Chondrocyte (in vitro differentiated cells): ENCODE measurements at places on chromosomes 7 and 10. TPM values are rescaled to one million over a fixed set of nuclear protein-coding genes. Genes with fewer than 3 reads are reported as not detected.

GRCh38 chr10:11724938-11725776, 17.0 kb upstream of the ECHDC3 start:
- peaks cover 9% of the 10 kb centered on the region for H3K27me3 ChIP-seq
- DNase-seq, result peak; percentile 15
- H3K27ac ChIP-seq, result no peak overlapping the region

BAMBI gene
- total RNA-seq, result 10.9 to 17.0 TPM (median 11.6 TPM) in 3 replicates

DNA sequence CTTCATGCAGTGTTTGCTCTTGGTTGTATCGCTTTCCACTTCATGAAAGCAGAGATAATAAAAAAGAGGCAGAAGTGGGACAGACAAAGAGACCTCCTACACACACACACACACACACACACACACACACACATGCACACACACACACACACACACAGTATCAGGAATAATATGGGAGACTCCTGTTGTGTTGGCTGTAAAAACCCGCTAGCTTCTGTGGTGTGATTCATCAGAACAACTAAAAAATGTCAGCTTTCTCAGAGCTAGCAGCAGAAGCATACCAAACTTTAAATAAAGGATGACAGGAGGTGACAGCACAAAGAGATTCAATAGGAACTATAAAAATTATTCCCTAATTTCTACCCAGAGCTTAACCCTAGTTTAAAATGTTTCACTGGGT, 148.2 kb upstream of the LRRTM3 start:
- H3K27ac ChIP-seq, result no peak overlapping the region
- H3K36me3 ChIP-seq, result no peaks in the 10 kb centered on the region
- H3K27me3 ChIP-seq, result no peaks in the 10 kb centered on the region
- no peak for DNase-seq
- H3K4me3 ChIP-seq, result no peak overlapping the region

DNA sequence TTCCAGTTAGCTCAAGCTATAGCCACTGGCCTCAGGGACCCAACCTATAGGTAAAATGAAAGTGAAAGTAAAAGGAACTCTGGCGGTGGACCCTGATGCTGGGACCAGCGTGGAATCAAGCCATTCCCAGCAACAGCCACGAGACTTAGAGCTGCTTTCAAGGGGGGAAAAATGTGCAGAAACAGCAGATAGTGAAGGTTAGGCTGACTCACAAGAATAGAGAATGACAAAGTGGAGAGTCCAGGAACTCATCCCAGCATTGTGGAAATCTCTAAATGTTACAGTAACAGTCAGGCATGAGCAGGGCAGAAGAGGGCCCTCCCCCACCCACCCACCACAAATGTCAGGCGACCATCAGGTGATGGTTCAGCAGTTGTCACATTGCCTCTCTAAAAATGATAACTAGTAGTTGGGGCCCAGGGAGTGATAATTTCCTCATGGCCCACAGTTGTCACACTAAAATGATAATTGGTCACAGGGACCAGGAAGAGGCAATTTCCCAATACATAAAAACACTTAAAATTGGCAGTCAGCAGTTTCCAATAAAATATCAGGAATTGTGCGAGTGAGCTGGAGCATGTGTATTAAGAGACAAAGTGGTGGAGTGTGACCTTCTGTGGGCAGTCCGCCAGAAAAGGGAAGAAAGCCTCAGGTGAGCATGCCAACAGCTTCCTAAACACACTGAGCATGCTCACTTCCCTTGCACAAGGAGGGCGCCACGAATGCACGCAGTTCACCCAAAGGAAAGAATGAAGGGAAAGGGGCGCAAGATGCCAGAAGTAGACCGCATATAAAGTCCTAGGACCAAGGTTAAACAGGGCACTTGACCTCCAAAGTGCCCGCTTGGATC, 129.8 kb upstream of the PPP1R3A start:
- H3K27me3 ChIP-seq, result no peaks in the 10 kb centered on the region
- H3K4me1 ChIP-seq, result peaks cover 8% of the 10 kb centered on the region
- H3K4me3 ChIP-seq, result peak overlapping the region; percentile 42
- H3K36me3 ChIP-seq, result no peaks in the 10 kb centered on the region
- no peak for DNase-seq
